ENCODE measurements at places on chromosomes 11 and 22.

- DNase-seq: no peak
These were observed 379.8 kb downstream of the BRD1 start for GRCh38 chr22:49447837-49448236.

- DNase-seq: no peak
These were observed 43.9 kb downstream of the KIRREL3 start for GRCh38 chr11:126956635-126957034.

- DNase-seq: no peak
These were observed 14.3 kb upstream of the TOLLIP start for GRCh38 chr11:1323774-1324173.

- no peak for DNase-seq
These were observed 27.5 kb downstream of the FOLR3 start for GRCh38 chr11:72162891-72163492.
